Fibroblast of lung (primary cell): ENCODE measurements at places on chromosomes 1 and 21. TPM values are rescaled to one million over a fixed set of nuclear protein-coding genes. Genes with fewer than 3 reads are reported as not detected.

DNA sequence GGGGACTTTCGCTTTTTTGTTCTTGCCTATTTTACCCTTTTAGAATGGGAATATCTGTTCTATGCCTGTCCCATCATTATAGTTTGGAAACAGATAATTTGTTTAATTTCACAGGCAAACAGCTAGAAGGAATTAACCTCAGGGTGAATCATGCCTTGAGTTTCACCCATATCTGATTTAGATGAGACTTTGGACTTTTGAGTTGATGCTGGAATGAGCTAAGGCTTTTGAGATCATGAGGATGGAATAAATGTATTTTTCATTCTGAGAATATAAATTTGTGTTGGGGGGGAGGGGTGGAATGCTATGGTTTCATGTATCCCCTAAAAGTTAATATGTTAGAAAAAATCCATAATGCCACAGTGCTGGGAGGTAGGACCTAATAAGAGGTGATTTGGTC lies 56.1 kb upstream of the TACSTD2 start:
- no peak overlapping the region for H3K27ac ChIP-seq
- H3K4me3 ChIP-seq = no peak overlapping the region
- H3K4me1 ChIP-seq = no peaks in the 10 kb centered on the region
- no peaks in the 10 kb centered on the region for H3K27me3 ChIP-seq
- no peaks in the 10 kb centered on the region for H3K36me3 ChIP-seq
- DNase-seq = no peak

- H3K27ac ChIP-seq = no peak overlapping the region
- no peaks in the 10 kb centered on the region for H3K27me3 ChIP-seq
- no peaks in the 10 kb centered on the region for H3K36me3 ChIP-seq
- H3K4me1 ChIP-seq = peaks cover 12% of the 10 kb centered on the region
Observed at GRCh38 chr1:171137580-171137979, 46.9 kb downstream of the FMO3 start.

DNA sequence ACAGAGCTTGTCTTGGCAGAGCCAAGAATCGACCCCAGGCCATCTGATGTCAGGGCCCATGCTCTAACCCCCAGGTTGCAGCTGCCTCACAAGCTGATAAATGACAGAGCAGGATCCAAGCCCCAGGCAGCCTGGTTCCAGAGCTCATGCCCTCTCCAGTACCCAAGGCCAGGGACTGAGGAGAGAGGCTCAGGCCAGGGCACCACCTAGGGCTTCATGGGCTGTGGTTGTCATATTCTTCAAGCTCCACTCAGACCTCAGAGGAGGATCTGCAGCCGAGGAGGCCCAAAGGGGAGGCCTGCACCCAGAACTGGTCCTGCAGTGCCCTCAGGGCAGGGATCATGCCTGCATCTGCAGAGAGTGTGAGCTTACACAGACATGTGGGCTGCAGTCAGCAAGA lies 301.1 kb downstream of the MATN1 start:
- no peaks in the 10 kb centered on the region for H3K4me1 ChIP-seq
- no peaks in the 10 kb centered on the region for H3K27me3 ChIP-seq
- no peak overlapping the region for H3K4me3 ChIP-seq

- no peak overlapping the region for H3K4me3 ChIP-seq
- no peaks in the 10 kb centered on the region for H3K27me3 ChIP-seq
- no peak overlapping the region for H3K27ac ChIP-seq
Observed at GRCh38 chr1:167332503-167332902, 111.8 kb downstream of the POU2F1 start.

DNA sequence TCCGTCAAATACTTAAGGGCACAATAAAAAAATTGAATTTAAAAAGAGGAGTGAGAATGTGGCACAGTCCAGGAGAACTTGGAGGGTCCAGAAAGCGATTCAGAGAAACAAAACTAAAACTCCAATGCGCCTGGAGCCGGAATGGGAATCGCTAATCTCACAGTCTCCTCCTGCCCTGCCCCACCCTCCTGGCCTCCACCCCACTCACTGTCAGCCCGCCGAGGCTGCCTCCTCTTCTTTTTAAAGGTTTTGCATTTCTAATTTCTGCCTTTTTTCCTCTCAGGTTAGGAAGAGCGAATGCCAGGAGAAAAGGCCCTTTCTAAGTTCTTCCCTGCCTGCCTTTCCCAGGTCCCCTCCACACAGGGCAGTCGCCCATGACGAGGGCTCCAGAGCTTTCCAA lies 135.3 kb downstream of the ZBTB18 start:
- no peaks in the 10 kb centered on the region for H3K4me1 ChIP-seq
- H3K36me3 ChIP-seq = no peaks in the 10 kb centered on the region
- no peak overlapping the region for H3K4me3 ChIP-seq
- H3K27ac ChIP-seq = no peak overlapping the region
- DNase-seq = no peak
- peaks cover 2% of the 10 kb centered on the region for H3K27me3 ChIP-seq

GRCh38 chr1:150010393-150011115 lies at the start of gene OTUD7B:
TSS of gene OTUD7B (minus strand) at chr1:150010726. CDS start at chr1:149977510, 33,216 bp downstream.
- H3K27ac ChIP-seq = peak within 1 kb of the TSS; percentile 97
- H3K36me3 ChIP-seq = no peaks in the 10 kb centered on the region
- H3K4me1 ChIP-seq = peaks cover 3% of the 10 kb centered on the region
- H3K27me3 ChIP-seq = no peaks in the 10 kb centered on the region
- peak; percentile 87 for DNase-seq

GRCh38 chr1:241724741-241725356 lies 72.8 kb downstream of the WDR64 start:
- no peaks in the 10 kb centered on the region for H3K36me3 ChIP-seq
- H3K27ac ChIP-seq = no peak overlapping the region
- DNase-seq = no peak
- H3K4me3 ChIP-seq = no peak overlapping the region
- no peaks in the 10 kb centered on the region for H3K27me3 ChIP-seq

DNA sequence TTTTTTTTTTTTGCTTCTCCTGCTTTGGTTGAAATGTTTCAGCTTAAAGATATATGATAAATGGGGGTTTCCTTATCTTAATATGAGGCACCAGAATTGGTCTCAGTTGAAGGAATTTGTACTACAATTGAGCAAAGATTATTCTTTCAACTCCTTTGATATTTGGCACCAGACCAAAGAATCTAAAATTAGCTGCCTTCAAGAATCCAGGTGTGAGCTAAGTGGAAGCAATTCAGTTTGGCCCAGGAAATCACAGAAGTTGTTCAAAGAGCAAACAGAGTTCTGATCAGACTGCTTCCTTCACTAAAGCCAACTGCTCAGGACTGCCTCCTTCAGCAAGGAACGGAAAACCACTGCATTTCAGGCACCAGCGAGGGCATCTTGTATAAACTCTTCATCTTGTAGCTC lies 68.3 kb upstream of the BCAR3 start:
- no peak for DNase-seq
- H3K27ac ChIP-seq = no peak overlapping the region
- no peaks in the 10 kb centered on the region for H3K36me3 ChIP-seq
- H3K4me1 ChIP-seq = peaks cover 10% of the 10 kb centered on the region
- no peaks in the 10 kb centered on the region for H3K27me3 ChIP-seq

GRCh38 chr21:43740497-43741156 lies 21.7 kb downstream of the PDXK start:
- no peaks in the 10 kb centered on the region for H3K27me3 ChIP-seq
- no peak overlapping the region for H3K27ac ChIP-seq
- DNase-seq = no peak
- H3K4me3 ChIP-seq = no peak overlapping the region

Gene CD2
- total RNA-seq = not detected in 2 replicates

Gene IFI44L
- 2.1 TPM in 2 replicates for total RNA-seq

Gene SLC22A15
- total RNA-seq = 11.3 and 21.0 TPM in 2 replicates

Gene FMN2
- 1.5 and 13.7 TPM in 2 replicates for total RNA-seq

Gene ADAMTSL4
- total RNA-seq = 6.4 and 13.0 TPM in 2 replicates

Gene TMEM9
- 72.4 and 91.0 TPM in 2 replicates for total RNA-seq

Gene NHLH1
- not detected in 2 replicates for total RNA-seq

Gene SLC26A9
- not detected in 2 replicates for total RNA-seq
